ENCODE measurements at places on chromosomes 1 and 21. TPM values are rescaled to one million over a fixed set of nuclear protein-coding genes. Genes with fewer than 3 reads are reported as not detected.

Gene ZNF593
- total RNA-seq = 19.9 TPM

Gene SFN
- total RNA-seq = not detected

Gene SPRR3
- total RNA-seq = not detected

Gene CAMK1G
- not detected for total RNA-seq

Gene CFAP74
- not detected for total RNA-seq

Gene ABCG1
- 20.2 TPM for total RNA-seq

Gene AQP10
- total RNA-seq = under 0.01 TPM

Data from epithelial cell of umbilical artery (primary cell).